Adrenal gland (tissue), 19 donors: ENCODE measurements at places on chromosomes 4 and X. TPM values are rescaled to one million over a fixed set of nuclear protein-coding genes. Genes with fewer than 3 reads are reported as not detected.

CSAG2 gene
- not detected for total RNA-seq

MAGIX gene
- total RNA-seq: 3.1 TPM

DDIT4L gene
- 2.8 TPM for total RNA-seq

TSPAN7 gene
- total RNA-seq: 142 TPM

PAGE5 gene
- total RNA-seq: not detected

CSN1S1 gene
- total RNA-seq: not detected

IGSF1 gene
- total RNA-seq: 7.5 TPM

PAGE4 gene
- total RNA-seq: not detected

SLC10A7 gene
- total RNA-seq: 17.3 TPM

SULT1E1 gene
- total RNA-seq: 16.0 TPM

PRKX gene
- 5.1 TPM for total RNA-seq

UGT8 gene
- 0.28 TPM for total RNA-seq

BMX gene
- total RNA-seq: 1.8 TPM

GSPT2 gene
- total RNA-seq: 5.9 TPM

CDS1 gene
- total RNA-seq: 7.0 TPM

VCX3B gene
- not detected for total RNA-seq

RBMX2 gene
- total RNA-seq: 18.4 TPM

P2RY4 gene
- total RNA-seq: 0.32 TPM

COL4A6 gene
- total RNA-seq: 0.41 TPM

RBM10 gene
- 41.8 TPM for total RNA-seq

SPANXD gene
- total RNA-seq: not detected

ITIH6 gene
- total RNA-seq: not detected

PHOX2B gene
- total RNA-seq: 2.9 TPM

SSX4 gene
- total RNA-seq: not detected

GLRA2 gene
- total RNA-seq: not detected

NPY1R gene
- 84.4 TPM for total RNA-seq

FAAH2 gene
- total RNA-seq: 2.9 TPM

GNRHR gene
- 187 TPM for total RNA-seq

TLR10 gene
- 0.19 TPM for total RNA-seq

SLC2A9 gene
- total RNA-seq: 6.7 TPM

CAPN6 gene
- total RNA-seq: 0.13 TPM

CCDC120 gene
- total RNA-seq: 2.5 TPM

MPC1L gene
- not detected for total RNA-seq

RPL36A gene
- 164 TPM for total RNA-seq

FOXR2 gene
- total RNA-seq: not detected

USP17L13 gene
- total RNA-seq: not detected

ASMTL gene
- 30.7 TPM for total RNA-seq

PNMA5 gene
- total RNA-seq: not detected

TCEAL7 gene
- total RNA-seq: 1.2 TPM

HSFX1 gene
- 0.50 TPM for total RNA-seq

FGF2 gene
- 1.6 TPM for total RNA-seq

IDS gene
- 60.9 TPM for total RNA-seq

TEX13D gene
- total RNA-seq: not detected

SMIM10L2A gene
- 37.5 TPM for total RNA-seq

SGCB gene
- 24.5 TPM for total RNA-seq

SPARCL1 gene
- total RNA-seq: 168 TPM

EDA2R gene
- total RNA-seq: 7.0 TPM

SPANXA2 gene
- not detected for total RNA-seq

ODAM gene
- total RNA-seq: 0.17 TPM

DNAJB14 gene
- 45.7 TPM for total RNA-seq

GRPR gene
- 0.27 TPM for total RNA-seq

ASB5 gene
- not detected for total RNA-seq
